Progenitor cell of endocrine pancreas (in vitro differentiated cells): ENCODE measurements at places on chromosomes 7 and 10. TPM values are rescaled to one million over a fixed set of nuclear protein-coding genes. Genes with fewer than 3 reads are reported as not detected.

Gene MAT1A
- total RNA-seq, result 0.13 and 0.34 TPM in 2 replicates

Gene GRM3
- 0.98 and 1.4 TPM in 2 replicates for total RNA-seq

Gene KCNMA1
- 5.8 and 7.3 TPM in 2 replicates for total RNA-seq

Gene PTPN20
- 0.55 TPM in 1 of 2 replicates, not detected in the other for total RNA-seq

Gene UTF1
- total RNA-seq, result not detected in 2 replicates

Gene MET
- total RNA-seq, result 44.4 and 46.0 TPM in 2 replicates

Gene ADCYAP1R1
- 0.07 TPM in 1 of 2 replicates, not detected in the other for total RNA-seq

Gene GIMAP5
- total RNA-seq, result not detected in 2 replicates

Gene HOGA1
- 10.5 and 11.9 TPM in 2 replicates for total RNA-seq

Gene VIPR2
- 0.24 and 0.36 TPM in 2 replicates for total RNA-seq

Gene SPDYE8
- 0.22 TPM in 1 of 2 replicates, not detected in the other for total RNA-seq

Gene TMEM106B
- total RNA-seq, result 39.3 and 44.7 TPM in 2 replicates

Gene NPSR1
- total RNA-seq, result not detected in 2 replicates

Gene H2BK1
- total RNA-seq, result not detected in 2 replicates

Gene LIPN
- total RNA-seq, result not detected in 2 replicates

DNA sequence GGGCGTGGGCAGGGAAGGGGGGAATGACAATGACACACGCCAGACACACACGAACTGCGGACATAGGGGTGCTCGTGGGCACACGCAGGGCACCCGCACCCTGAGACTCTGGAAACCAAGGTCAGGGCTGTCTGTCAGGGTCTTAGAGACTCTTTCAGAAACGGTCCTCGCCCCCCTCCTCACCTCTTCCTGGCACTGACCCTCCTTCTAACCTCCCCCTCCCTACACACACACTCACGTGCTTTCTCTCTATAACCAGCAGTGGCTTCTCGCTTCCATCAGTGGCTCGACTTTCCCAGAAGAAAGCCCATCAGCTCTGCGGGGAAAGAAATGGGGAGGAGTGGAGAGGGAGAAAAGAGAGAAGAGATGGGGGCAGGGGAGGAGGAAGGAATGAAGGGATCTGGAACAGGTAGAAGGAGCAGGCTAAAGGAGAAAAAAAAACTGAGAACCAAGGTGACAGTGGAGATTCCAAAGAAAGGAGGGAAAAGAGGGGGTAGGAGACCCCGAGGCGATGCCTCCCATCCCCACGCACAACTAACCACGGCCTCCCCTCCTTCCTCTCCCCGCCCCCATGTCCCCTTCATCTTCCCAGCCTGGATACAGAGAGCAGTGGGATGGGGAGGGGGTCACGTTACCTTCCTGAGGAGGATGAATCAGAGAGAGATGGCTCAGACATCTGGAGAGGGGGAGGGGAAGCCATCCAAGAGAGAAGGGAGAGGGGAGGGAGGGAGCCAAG lies 1.7 kb upstream of the VGF start:
- DNase-seq, result no peak

- no peak for DNase-seq
Measured at GRCh38 chr7:107480932-107481331, 11.1 kb downstream of the GPR22 start.

DNA sequence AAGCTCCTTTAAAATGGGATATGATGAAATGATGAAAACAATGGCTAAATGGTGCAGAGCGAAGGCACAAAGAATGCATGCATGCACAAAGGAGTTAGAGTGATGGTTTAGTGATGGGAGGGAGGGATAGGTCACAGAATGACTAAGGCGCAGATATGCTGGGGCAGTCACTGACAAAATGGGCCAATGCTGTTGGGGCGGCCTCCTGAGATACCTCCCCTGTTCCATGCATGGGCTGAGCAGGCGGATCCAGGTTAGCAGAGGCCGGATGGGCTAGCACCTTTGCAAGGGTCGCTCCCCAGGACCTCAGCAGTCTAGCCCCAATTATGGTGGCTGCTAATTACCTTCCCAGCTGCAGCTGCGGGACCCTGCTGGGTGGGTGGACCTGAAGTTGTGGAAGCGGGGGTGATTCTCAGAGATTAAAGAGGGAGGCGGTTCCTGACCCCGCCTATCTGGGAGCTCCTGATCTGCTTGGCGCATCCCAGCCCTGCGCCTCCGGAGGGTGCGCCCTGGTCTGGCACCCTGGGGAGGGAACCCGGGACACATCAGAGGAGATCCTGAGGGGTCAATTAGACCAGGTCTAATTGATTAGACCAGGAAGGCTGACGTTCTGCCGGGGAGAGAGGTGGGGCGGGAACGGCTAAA lies 175.0 kb downstream of the CYP26A1 start:
- no peak for DNase-seq

- no peak for DNase-seq
Measured at GRCh38 chr10:13078912-13079775, 20.8 kb upstream of the OPTN start.

- DNase-seq, result no peak
Measured at GRCh38 chr10:13684252-13684791, 97.6 kb downstream of the PRPF18 start.

- no peak for DNase-seq
Measured at GRCh38 chr10:47450442-47450841, 33.5 kb downstream of the ANXA8 start.

- no peak for DNase-seq
Measured at GRCh38 chr7:101804088-101804963, 13.1 kb upstream of the CUX1 start.

- DNase-seq, result no peak
Measured at GRCh38 chr10:1488970-1489548, 248.3 kb downstream of the ADARB2 start.

DNA sequence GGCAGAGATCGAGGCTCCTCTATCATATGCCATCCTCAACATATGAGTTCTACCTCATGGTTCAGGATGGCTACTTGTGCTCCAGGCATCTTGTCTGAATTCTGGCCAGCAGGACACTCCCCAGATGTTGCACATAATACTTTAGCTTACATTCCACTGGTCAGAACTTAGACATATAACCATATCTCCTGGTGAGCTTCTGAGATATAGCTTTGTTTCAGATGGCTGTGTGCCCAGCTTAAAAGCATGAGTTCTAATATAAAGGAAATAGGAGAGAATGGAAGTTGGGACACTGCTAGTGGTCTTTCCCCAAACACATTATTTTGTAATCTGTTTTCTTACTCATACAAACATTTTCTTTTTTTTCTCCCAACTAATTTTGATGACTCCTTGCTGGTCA lies 50.8 kb upstream of the IFRD1 start:
- no peak for DNase-seq

DNA sequence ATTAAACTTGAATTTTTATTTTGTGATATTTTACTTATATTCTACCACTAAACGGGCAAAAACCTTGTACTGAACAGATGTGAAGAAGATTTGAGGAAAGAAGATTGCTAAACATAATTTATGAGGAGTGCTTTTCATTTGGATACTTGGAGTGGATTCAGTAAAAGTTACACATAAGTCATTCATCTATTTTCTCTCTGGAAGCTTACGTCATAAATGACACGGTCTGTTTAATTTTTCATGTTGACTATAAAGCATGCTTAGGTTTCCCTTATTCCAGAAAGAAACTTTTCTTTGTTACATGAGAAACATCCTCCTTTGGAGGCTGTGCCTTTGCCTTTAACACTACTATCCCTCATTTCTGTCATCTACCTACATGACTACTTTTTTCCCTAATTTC lies 53.9 kb downstream of the TFEC start:
- no peak for DNase-seq

- DNase-seq, result no peak
Measured at GRCh38 chr7:116236020-116236630, 25.8 kb downstream of the TES start.

DNA sequence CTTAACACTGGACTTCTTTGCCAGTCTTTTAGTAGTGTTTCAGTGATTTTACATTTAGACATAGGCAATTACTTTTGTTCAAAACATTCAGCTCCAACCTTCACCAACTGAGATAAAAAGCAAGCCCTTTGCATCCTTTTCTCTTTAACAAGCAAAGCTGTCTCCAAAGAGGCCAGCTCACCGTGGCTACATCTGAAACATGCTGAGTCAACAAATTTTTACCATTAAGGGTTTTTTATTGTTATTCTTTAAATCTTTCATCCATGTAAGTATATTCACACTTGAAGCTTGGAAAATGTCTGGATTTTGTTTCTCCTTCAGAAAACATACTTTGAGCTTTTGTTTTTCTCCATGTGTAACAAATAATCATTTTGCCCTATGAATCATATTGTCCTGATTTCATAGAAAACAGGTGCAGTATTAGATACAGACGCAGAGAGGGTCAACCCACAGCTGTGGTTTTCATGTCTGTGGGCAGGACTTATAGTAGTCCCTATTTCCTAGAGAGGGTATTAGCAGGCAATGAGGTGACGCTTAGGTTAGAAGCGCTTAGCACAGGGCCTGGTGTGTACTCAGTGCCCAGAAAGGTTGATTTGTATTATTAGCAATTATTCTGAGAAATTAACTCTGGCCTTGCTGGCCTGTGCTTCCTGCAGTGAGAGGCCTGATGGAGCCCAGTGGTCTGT lies 99.5 kb downstream of the MKI67 start:
- DNase-seq, result no peak
